ENCODE measurements at places on chromosomes 1 and 21.

DNA sequence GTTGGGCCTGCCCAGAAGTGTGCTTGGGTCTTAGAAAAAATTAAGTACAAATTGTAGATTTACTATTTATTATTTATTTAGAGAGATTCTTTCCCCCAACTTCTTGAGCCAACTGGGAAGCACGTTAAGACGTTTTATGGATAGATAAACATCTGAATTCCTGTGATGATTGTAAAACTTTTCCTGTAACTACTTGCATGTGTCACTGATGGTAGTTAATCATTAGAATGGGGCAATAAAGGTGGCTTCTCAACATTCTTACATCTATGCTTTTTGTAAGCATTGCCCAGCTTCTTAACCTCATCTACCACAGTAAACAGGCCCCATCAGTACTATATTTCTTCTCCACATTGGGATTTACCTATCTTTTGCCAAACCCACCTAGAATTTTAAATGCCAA is 559.8 kb downstream of the LMO4 start:
- no peak for DNase-seq

- no peak for DNase-seq
Observed at GRCh38 chr1:247746391-247746935, 1.5 kb downstream of the OR14A2 start.

- DNase-seq = peak; percentile 97
Observed at GRCh38 chr1:110338309-110338885, 780 bp upstream of the RBM15 start.

GRCh38 chr1:186424539-186424938 is 36.4 kb downstream of the PDC start:
- DNase-seq = no peak

GRCh38 chr1:76269155-76269554 is 194.6 kb downstream of the ST6GALNAC3 start:
- no peak for DNase-seq

DNA sequence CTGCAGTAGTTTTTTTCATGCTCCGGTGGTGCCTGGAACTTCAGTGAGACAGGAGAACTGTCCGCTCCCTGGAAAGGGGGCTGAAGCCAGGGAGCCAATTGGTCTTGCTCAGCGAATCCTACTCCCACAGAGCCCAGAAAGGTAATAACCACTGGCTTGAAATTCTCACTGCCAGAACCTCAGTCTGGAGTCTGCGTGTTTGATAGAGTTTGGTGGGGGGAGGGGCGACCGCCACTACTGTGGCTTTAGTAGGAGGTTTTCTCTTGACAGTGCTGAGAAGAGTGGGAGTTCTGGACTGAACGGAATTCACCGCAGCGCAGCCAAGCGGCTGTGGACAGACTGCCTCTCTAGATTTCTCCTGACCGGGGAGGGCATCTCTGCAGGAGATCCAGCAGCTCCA is 8.0 kb upstream of the OR2M3 start:
- DNase-seq = no peak

DNA sequence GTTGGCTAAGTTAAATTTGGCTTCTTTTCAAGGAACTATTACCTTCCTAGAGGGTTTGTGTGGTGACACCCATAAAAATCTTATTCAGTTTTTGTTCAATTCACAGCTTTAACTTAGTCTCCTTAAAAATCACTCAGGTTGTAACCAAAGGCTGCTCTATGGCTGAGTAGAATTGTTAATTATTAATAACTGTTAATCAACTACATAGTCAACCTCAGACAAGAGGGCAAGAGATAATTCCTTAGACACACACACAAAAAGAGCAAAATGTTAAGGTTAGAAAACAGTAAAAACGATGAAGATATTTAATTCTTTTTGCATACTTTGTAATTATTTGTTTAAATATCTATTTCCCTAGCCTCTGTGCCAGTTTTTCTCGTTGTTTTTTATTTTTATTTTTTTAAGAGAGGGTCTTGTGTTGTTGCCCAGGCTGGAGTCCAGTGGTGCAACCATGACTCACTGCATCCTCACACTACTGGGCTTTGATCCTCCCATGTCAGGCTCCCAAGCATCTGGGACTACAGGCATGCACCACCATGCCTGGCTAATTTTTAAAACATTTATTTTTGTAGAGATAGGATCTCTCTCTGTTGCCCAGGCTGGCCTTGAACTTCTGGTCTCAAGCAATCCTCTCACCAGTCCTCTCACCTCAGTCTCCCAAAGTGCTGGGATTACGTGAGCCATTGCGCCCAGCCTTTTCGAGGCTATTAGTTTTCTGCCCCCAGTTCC is 215.2 kb downstream of the DISC1 start:
- DNase-seq = no peak

GRCh38 chr1:156443286-156443685 is 57.3 kb downstream of the MEF2D start:
- DNase-seq = no peak

GRCh38 chr1:45026446-45026845 is 14.4 kb downstream of the UROD start:
- no peak for DNase-seq

DNA sequence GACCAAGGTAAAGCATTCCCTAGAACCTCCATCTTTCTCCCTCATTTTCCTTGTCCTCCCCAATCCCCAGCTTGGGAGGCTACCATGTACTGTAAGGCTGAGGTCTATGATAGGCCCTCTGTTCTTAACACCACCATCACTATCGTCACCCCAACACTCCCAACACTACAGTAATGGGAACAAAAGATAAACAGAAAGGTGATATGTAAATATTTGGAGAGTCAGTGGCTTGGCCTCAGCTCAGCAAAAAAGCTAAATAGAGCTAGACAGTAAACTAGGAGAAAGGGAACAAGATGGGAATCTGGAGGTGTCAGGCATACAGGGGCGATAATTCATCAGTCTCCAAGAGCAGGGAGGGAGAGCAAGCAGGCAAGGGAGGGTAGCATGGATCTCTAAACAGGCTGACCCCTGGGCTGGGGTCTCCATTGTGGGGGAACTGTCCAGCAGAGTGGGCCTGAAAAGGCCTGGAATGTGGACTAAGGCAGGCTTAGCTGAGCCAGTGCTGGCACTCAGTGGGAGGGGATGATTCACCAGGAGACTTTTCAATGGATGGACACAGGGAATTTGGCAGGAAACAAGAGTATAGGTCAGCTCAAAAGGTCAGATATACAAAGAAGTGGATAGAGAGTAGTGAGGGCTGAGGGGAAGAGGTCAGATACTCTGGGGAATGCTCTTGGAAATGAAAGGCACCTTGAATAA is 6.7 kb downstream of the WNT2B start:
- no peak for DNase-seq

GRCh38 chr1:198846556-198846955 is 207.7 kb downstream of the PTPRC start:
- DNase-seq = no peak

DNA sequence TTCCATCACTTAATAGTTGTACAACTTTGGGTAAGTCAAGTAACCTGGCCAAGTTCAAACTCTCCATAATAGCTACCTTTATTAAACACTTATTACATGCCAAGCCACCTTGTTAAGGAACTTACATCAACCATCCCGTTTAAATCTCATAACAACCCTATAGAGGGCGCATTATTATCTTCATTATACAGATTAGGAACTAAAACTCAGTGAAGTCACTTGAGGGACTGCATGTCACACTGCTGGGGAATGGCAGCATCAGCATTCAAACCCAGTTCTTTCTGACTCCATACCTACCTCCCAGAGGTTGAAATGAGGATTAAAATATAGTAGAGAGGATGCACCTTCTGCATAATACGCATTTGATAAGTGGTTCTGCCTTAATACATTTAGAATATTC is 47.1 kb upstream of the PLA2G2C start:
- no peak for DNase-seq

GRCh38 chr1:222750651-222751050 is 13.6 kb downstream of the FAM177B start:
- DNase-seq = no peak

- DNase-seq = peak; percentile 91
Observed at GRCh38 chr1:201703621-201704438, 125.1 kb upstream of the IPO9 start.

- DNase-seq = no peak
Observed at GRCh38 chr1:100530880-100531487, 7.0 kb upstream of the GPR88 start.

- DNase-seq = no peak
Observed at GRCh38 chr1:163824006-163824405, 502.3 kb downstream of the NUF2 start.

DNA sequence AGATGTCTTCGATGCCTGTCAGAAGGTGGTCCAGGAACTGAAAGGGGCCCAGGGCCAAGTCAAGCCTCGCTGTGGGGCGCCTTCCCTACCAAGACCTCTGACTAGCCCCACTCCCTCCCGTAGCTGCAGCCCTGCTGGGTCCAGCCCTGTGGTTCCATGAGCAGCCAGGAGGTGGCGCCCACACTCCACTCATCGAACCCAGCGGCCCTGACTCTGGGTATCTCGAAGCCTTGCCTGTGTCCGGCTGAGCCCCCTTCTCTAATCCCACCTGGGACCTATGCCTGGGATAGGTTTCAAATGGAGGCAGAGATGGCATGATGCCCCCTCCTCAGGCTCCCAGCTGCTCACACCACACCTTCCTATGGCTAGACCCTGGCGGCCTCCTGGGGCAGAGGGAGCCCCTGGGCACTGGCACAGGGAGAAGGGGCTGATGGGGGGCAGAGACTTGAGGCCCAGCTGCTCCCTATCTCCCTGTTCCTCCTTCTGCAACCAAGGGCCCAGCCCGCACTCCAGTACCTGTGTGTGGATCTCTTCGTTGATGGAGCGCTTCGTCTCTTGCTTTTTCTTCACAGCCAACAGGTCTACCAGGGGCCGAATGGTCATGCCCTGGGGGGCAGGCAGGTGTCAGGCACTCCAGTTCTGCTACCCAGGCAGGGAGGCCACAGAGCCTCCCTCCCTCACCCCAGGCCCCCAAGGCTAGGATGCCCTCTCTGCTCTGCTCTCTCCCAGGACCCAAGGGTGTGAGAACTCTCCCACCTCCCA is 52.0 kb downstream of the SLC9A1 start:
- DNase-seq = peak; percentile 98

- DNase-seq = no peak
Observed at GRCh38 chr1:78560811-78561210, 59.4 kb upstream of the IFI44L start.

GRCh38 chr21:46482846-46483231 is 24.1 kb downstream of the DIP2A start:
- no peak for DNase-seq

DNA sequence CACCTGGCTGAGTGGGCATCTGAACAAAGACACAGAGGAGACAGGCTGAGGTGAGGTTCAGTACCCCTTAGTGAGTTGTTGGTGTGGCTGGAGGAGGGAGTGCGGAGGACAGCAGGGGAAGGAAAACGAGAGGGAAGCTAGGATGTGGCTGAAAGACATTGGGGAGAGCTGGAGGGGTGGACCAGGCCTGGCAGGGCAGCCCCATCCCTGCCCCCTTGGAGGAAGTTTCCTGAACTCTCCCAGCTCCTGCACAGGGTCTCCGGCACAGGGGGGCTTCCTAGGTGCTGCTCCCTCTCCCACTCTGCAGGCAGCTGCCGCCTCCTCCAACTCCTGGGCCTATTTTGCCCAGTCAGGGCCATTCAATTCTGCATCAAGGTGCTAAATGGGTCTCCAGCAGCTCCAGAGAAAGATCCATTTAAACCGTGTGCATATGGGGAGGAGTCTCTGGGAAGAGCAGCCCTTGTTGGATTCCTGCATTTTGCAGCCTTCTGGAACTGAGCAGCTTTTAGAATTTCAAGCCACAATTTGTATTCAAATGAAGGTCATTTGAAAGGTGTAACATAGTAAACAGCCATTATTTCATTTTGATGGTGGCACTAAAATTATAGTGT is 193.9 kb downstream of the CAMTA1 start:
- DNase-seq = no peak

DNA sequence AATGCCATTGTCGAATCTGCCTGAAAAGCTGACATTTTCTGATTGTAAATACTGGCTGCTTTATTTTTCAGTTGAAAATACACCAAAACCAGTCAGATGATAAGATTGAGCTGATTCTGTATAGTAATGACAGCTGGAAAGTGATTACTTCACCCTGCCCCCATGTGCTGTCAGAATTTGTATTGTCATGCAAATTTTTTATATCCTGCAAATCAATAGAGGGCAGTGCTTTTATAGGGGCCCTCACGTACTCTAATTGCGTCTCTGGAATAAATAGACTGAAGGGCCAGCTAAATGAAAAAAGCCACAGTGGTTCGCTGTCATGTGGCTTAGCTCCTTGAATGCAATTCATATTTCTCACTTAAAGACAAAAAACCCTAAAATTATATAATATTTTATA is 208.6 kb downstream of the LHX8 start:
- DNase-seq = no peak

GRCh38 chr21:42688226-42688840 is 34.9 kb downstream of the PDE9A start:
- no peak for DNase-seq

DNA sequence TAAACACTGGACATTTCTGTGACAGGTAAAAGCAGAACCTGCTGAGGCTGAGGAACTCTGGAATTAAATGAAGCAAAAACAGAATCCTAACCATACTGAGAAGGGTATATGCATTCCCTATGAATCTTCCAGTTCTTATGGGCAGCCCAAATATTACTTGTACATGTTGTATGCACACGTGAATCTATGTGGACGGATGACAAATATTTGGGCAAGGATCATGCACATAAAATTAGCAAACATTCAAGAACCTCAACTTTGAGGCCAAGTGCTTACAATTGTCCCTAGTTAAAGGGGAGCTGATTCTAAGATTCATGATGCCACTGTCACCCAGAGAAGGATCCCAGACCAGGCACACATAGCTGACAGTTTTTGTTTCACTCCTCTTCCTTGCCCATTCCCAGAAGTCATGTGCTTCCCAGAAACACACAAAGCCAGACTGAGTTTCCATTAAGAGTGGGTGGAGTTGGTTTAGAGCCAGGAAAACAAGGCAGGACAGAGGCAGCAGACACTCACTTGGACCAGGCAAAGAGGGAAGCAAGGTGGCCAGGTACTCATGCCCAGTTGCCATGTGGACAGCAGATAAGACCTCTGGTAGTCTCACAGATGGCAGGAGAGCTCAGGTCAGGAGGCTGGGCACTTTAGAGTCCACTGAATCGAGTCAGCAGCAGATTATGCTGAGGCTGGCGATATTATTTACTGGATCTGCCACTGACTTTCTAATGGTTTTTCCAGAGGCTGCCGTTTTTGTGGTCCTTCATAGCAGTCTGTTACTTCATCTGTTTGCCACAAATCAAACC is 25.6 kb downstream of the AK2 start:
- no peak for DNase-seq

DNA sequence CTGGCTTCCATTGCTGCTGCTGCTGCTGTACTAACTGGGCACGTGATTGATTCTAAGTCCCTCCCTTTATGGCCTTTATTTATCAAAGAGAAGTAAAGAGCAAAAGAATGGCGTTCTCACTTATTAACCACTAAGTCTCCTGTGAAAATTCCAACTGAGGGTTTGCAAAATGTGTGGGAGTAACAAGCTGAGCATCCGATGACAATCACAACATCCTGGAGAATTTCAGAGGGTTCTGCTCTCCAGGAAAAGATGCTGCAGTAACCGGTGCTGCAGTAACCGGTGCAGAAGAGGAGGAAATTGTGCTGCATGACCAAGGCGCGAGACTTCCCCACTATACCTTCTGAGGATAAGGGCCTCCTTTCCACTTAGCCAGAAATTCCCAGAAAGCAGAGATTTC is 12.7 kb upstream of the MX2 start:
- DNase-seq = no peak
